ENCODE measurements at places on chromosomes 5 and 9.

GRCh38 chr9:109477258-109478050, 20.7 kb downstream of the PTPN3 start:
- DNase-seq, result peak; percentile 73

- no peak for DNase-seq
Observed at GRCh38 chr9:117325831-117326230, 89.0 kb downstream of the ASTN2 start.

- no peak for DNase-seq
Observed at GRCh38 chr5:173873306-173873922, 14.7 kb upstream of the CPEB4 start.

DNA sequence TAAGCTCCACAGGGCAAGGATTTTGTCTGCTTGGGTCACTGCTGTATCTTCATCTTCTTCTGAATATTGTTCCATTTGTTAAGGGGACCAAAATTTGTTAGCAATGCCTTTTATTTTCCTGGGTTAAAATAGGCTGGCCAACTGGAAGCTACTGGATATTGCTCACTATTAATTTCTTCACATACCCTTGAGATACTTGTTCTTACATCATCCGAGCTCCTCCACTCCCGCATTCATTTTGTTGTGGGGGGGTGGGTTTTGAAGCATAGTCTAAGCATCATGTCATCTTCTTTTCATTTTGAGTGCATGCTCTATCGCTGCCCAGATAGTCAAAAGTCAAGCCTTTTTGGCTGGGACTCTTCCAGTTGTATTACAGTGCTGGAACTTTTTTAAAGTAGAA, 42.5 kb upstream of the PIK3R1 start:
- DNase-seq, result no peak

DNA sequence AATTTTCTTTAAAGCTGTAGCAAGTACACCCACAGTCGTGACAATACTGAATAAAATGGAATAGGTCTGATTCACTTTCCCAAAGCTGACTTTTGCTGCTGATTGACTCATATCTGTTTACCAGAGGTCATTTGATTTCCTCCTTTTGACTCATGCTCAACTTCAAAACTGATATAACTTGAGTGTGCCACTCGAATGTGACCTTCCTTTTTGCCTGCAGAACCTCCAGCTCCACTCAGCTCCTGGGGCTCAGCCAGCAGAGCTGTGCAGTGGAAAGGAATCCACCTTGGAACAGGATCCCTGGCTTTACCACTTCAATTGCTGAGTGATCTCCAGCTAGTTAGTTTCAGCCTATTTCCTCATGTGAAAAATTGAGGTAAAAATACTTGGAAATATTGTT, 84.1 kb downstream of the FEM1C start:
- no peak for DNase-seq

- peak; percentile 45 for DNase-seq
Observed at GRCh38 chr5:180071531-180072255, at the start of gene RNF130. TSS of gene RNF130 (minus strand) at chr5:180071759. CDS start at chr5:180071702, 57 bp downstream.

DNA sequence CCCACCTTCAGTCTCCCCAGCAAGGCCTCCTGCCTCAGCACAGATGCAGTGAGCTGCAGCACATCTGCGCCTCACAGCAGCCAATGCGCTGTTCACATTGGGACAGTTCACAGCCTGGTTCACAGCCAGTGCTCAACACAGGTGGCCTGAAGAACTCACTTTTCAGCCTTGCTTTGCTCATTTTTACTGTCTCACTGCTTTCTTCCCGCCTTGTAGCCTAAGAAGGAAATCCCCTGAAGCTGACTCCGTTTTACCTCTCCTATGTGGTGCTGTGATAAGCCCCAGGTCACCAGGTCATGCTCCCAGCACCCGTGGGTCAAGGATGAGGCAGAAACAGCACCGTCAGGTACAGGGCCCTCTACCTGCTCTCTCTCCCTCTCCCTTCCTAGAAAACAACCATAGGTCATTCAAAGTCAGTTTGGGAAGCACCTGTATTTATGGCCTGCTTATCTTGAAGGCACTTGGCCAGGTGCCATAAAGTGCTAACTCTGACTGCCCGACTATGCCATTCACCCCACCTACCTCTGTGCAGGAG, 1.1 kb downstream of the GCNT4 start:
- no peak for DNase-seq

DNA sequence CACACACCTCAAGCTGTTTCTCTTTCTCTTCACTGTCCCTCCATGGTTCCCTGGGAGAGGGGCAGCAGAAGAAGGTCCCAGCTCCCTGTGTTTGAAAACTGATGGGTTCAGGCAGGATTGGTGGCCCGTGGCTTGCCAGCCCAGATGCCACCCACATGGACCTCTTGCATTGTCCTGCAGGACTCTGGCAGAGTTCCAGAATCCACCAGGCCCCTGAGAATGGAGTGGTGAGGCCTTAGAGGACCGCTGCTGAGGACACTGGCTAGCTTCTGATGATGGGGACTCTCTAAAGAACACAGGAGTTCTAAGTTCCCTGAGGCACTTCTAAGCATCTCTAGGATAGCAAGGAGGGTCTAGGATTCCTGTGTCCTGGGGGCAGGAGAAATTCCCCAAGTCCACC, 24.8 kb downstream of the CTSL start:
- no peak for DNase-seq

DNA sequence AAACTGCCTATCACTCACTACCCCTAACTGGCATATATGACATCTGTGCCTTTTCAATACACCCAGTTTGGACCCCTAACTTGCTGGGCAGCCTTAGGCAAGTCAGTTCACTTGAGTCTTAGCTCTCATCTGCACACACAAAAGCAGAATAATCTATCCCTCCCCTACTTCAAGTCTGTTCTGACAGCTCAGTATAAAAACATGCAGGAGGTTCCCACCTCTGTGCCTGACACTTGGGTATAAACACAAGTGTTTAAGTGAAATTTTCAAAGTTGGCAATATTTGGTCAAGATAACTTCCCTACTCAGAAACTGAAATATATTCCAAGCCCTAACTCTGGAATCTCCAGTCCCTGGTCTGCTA, 12.6 kb downstream of the HNRNPH1 start:
- no peak for DNase-seq

- DNase-seq, result no peak
Observed at GRCh38 chr9:37293664-37294524, 128.6 kb upstream of the GRHPR start.

- DNase-seq, result no peak
Observed at GRCh38 chr5:43061352-43062075, 21.4 kb upstream of the ANXA2R start.

GRCh38 chr9:135150981-135151380, 63.5 kb downstream of the OLFM1 start:
- no peak for DNase-seq

DNA sequence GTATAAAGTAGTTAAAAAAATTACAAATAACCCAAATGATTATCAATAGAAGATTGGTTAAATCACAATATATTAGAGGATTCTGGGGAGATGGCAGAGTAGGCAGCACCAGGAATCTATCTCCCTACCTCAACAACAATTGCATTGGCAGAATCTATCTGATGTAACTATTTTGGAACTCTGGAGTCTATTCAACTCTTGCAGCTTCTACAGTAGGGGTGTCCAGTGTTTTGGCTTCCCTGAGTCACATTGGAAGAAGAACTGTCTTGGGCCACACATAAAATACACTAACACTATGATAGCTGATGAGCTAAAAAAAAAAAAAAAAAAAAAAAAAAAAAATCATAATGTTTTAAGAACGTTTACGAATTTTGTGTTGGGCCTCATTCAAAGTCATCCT, 29.2 kb upstream of the ECM2 start:
- no peak for DNase-seq

DNA sequence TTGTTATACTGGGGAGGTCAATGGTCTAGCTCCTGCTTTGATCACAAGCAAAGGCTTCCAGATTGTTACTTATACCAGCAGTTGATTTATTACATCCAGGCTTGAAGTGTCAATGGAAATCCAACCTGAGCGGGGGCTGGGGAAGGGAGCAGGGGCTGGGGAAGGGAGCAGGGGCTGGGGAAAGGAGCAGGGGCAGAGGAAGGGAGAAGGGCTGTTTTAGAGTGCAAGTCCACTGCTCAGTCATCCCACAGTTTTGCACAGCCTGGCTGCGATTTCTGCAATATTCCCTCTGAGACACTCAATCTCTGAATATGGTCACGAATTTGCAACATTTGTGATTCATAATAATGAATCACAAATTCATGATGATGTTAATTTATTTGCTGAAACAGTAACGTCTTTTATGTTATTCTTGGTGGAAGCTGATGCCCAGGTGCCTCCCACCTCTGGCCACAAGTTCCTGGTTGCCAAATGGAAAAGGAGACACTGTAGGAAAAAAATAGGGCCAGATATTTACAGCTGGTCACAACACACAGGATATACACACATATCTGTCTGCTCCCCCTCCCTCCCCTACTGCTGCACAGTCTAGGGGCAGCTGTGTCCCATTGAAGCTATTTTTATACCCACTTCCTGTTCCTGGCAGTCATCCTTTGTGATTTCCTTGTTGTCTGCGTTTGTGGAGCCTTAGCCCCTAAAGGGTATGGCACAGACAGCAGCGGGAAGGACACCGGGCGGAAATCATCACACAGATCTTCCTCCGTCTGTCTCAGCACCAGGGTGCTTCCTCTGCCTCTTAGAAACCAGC, 325.1 kb downstream of the GADD45G start:
- DNase-seq, result no peak

DNA sequence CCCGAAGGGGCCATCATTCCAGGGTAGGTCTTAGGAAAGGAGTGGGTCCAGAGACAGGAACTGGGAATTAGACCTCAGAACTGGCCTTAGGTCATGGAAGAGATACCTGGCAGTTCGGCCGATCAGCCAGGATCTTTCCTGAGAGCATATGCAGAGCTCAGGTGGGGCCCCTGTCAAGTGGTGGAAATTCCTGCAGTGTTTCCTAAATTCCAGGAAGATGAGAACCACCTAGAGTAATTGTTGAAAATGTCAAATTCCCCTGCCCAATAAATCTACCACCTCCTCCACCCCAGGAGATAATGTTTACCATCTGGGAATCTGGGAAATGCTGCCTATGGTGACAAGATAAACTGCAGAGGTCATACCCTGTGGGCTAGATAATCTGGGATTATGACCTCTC, 14.6 kb downstream of the TMEM171 start:
- no peak for DNase-seq

DNA sequence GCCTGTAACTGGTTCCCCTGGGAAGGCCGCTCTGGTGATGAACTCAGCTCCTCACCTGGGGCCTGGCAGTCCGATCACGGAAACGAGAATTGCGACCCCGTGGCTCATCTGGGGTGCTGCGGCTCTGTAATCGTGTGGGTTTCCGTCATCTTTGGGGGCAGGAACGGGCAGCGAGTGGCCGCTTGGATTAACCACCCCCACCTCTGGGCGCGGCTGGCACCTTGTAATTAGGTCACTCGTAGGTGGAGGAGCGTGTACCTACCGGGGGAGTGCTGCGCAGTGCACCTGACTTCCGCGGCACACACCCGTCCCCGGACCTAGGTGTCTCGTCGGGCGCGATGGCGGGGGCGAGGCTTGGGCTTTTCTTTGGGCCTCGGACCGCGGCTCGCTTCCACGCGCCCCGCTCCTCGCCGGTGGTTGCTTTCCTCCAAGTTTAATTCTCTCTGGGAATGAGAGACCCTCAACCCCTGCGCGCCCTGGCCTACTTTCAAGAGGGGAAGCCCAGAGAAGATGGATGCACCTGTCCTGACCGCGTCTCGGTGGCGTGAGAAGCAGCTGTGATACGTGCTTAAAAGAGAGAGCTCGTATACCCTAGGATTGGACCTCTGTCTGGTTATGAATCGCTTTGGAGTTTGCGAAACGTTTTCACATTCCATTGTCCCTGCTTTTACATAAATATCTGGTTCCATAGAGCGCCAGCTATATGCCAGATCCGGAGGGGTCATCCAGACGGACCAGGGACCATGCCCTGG, 744 bp upstream of the PPP2CA start:
- no peak for DNase-seq

- no peak for DNase-seq
Observed at GRCh38 chr5:151264113-151264512, 11.1 kb downstream of the GM2A start.

- DNase-seq, result no peak
Observed at GRCh38 chr9:80554301-80554700, 982.5 kb downstream of the TLE4 start.

GRCh38 chr5:176366232-176366894, 1.1 kb downstream of the ARL10 start:
- DNase-seq, result no peak

GRCh38 chr5:65364907-65365306, 116.8 kb downstream of the ADAMTS6 start:
- no peak for DNase-seq

DNA sequence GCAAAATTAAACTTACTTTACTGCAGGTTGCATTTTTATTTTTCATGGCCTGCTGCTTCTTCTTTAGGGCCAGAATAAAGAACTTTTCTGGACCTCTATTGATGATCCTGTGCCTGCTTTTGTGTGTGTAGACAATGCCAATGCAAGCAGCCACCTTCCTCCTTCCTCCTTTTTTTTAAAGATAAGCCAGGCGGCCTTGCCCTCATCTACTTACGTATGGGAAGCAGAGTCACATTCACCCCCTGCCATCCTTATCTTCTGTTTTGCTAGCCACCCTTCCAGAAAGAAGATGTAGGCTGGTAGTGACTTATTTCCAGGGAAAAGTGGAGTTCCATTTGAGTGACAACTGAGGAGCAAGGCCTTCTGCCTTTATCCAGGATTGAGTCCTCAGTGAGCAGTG, 122.9 kb downstream of the KDM4C start:
- DNase-seq, result no peak

DNA sequence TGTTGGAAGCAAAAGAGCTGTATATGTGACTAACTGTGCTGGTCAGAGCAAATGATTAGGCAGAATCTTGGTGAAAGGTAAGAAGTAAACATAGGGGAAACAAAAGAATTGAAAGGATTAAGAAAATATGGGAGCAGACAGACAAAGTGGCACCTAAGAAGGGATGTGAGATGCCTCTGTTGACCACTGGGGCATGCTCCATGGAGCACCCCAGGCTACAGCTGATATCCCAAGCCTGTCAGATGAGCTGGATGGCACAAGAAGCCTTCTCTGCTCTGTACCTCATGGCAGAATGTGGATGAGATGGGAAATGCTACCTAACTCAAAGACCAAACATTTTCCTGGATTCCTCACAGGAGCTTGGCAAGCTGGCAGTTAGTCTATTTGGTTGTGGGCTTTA, 89.3 kb upstream of the SLIT3 start:
- no peak for DNase-seq

GRCh38 chr9:88641456-88642240, 106.7 kb downstream of the NXNL2 start:
- no peak for DNase-seq

DNA sequence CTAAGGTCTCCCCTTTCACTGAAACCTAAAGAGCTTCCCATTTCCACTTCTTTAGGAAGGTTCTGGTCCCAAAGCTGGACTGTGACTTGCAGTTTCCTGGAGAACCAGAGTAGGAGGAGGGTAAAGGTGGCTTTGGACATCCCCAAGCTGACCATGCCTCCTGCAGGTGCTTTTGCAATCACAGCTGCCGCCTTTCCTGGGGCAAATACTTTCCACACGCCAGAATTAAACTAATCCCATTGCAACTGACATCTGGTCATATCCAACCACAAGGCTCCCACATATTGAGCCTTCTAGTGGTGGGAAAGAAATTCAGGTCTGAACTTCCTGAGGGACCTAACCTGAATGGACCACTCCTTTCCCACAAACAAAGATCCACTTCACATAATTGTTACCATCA, 92.7 kb downstream of the NRG2 start:
- no peak for DNase-seq
